ENCODE measurements at places on chromosomes 7 and 10. TPM values are rescaled to one million over a fixed set of nuclear protein-coding genes. Genes with fewer than 3 reads are reported as not detected.

STRIP2 gene
- total RNA-seq, result 5.2 TPM

HOXA5 gene
- 0.85 TPM for total RNA-seq

PSD gene
- total RNA-seq, result 4.2 TPM

GNAT3 gene
- 0.28 TPM for total RNA-seq

IL15RA gene
- total RNA-seq, result 3.7 TPM

SDK1 gene
- total RNA-seq, result 0.19 TPM

ATP5F1C gene
- 226 TPM for total RNA-seq

All from regular cardiac myocyte (primary cell).